ENCODE measurements at places on chromosomes 6 and 20. TPM values are rescaled to one million over a fixed set of nuclear protein-coding genes. Genes with fewer than 3 reads are reported as not detected.

PGC gene
- polyA plus RNA-seq: 0.16 TPM

TBX18 gene
- 9.1 TPM for polyA plus RNA-seq

LY6G6D gene
- polyA plus RNA-seq: not detected

DSP gene
- polyA plus RNA-seq: 83.5 TPM

VGLL2 gene
- not detected for polyA plus RNA-seq

FGD2 gene
- polyA plus RNA-seq: 2.6 TPM

DEFB125 gene
- polyA plus RNA-seq: not detected

EBF4 gene
- 33.5 TPM for polyA plus RNA-seq

PRICKLE4 gene
- 7.0 TPM for polyA plus RNA-seq

CTSZ gene
- polyA plus RNA-seq: 79.5 TPM

NRSN1 gene
- 1.1 TPM for polyA plus RNA-seq

Data from renal pelvis (tissue), 12 donors.